Left cardiac atrium (tissue), 4 donors: ENCODE measurements at places on chromosomes 1 and 21. TPM values are rescaled to one million over a fixed set of nuclear protein-coding genes. Genes with fewer than 3 reads are reported as not detected.

GRCh38 chr1:79859212-79859948 lies 852.9 kb upstream of the ADGRL4 start:
- DNase-seq, result no peak

DNA sequence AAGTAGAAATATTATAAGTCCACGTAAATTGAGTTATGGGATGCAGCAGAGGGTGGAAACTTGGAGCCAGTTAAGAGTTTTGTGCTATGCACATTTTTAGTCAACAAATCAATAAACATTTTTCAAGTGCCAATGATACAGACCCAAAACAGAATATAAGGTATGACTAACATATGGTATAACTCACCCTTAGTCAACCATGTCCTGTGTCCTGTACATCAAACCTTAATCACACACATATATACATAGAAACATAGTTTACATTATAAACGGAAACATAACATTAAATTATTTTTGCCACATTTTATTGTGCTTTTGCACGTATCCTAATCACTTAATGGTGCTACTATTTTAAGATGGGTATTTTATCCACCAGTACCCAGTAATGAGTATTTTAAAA lies 136.1 kb upstream of the USH2A start:
- DNase-seq, result no peak

SDC3 gene
- total RNA-seq, result 39.3 TPM

HENMT1 gene
- total RNA-seq, result 3.3 TPM

DNA sequence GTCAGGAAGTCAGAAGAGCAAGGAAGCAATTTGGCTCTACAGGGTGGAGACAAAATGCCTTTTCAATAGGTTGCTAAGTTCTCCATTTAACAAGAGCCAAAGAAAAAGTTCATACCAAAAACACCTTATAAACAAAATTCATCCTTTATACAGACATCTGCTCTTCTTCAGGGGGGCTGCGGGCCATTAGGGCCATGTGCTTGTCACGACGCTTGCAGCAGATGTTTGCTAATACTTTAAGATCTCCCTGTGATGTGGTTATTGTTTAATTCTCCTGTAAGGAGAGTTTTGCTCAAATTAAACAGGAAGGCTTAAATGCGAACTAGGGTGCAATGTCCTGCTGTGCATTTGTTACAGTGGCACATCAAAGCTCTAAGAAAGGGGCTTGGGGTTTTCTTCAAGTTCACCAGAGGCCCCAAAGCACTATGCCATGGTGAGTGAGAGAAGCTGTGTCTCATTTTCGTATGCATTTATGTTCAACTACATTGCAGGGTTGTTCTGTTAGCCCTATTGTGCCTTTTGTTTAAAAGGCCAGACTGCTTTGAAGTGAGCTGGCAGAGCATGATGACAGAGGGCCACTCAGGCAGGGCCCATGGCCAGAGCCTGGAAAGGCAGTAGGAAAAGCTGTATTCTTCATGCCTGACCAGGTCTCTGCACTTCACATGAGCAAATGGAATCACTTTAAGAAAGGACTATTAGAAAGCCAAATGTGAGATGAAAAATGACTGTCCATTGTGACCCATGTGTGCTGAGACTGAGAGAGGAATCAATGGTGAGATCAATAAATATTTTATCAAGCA lies 24.8 kb upstream of the NTPCR start:
- DNase-seq, result no peak

DNA sequence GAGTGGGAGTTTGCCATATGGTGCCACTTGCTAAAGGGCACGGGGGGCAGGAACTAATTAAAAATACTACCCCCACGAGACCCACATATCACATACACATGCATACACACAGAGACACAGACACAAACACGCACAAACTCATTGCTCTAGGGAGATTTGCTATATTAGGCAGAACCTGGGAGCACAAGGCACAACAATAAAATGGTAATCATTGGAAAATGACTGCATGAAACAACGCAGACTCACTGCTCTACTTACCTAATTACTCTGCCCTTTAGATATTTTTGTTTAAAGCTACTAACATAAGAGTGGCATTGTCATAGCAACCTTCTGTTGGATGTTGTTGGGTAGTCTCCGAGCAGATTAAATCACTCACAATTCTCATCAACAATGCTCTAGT lies 20.3 kb upstream of the RGS4 start:
- DNase-seq, result no peak

DNA sequence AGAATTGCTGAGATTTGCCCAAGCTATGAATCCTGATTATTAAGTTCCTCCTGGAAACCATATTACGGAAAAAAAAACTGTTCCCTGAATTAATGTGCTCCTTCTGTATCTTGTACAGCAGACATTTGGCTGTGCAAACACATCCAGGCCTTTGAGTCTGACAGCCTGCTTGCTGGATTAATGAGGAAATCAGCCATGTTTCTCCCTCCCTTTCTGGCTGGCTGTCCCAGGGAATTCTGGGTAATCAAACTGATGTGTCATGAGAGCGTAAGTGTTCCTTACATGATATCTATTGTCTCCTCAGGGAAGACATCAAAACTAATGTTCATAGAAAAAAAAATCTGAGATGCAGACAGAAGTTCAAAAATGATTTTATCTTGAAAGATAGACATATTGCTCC lies 18.8 kb downstream of the PGBD5 start:
- DNase-seq, result no peak

- DNase-seq, result no peak
These were observed 25.8 kb upstream of the TRIM45 start for GRCh38 chr1:117147341-117147831.

DNA sequence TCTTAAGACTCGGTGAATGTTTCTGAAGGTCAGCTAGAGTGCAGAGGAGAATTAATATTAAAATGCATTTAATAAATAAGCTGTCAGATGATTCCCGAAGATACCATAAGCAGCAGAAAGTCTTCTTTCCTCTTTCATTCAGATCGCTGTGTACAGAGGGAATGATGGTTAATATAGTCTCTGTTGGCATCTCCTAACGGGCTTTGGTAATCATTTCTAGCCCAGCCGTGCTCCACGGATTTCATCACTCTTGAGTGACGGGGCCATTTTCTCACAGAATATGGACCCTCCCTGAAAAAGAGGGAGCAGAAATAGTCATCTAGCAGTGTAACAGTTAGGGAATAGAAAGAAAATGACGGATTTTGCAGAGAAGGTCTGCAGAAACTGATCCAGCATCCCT lies 103.1 kb downstream of the ST6GALNAC3 start:
- no peak for DNase-seq

GRCh38 chr1:15231714-15232201 lies 15.3 kb upstream of the FHAD1 start:
- DNase-seq, result no peak

- DNase-seq, result no peak
These were observed 14.9 kb downstream of the SLC30A1 start for GRCh38 chr1:211564084-211564483.

MATN1 gene
- total RNA-seq, result not detected

DNA sequence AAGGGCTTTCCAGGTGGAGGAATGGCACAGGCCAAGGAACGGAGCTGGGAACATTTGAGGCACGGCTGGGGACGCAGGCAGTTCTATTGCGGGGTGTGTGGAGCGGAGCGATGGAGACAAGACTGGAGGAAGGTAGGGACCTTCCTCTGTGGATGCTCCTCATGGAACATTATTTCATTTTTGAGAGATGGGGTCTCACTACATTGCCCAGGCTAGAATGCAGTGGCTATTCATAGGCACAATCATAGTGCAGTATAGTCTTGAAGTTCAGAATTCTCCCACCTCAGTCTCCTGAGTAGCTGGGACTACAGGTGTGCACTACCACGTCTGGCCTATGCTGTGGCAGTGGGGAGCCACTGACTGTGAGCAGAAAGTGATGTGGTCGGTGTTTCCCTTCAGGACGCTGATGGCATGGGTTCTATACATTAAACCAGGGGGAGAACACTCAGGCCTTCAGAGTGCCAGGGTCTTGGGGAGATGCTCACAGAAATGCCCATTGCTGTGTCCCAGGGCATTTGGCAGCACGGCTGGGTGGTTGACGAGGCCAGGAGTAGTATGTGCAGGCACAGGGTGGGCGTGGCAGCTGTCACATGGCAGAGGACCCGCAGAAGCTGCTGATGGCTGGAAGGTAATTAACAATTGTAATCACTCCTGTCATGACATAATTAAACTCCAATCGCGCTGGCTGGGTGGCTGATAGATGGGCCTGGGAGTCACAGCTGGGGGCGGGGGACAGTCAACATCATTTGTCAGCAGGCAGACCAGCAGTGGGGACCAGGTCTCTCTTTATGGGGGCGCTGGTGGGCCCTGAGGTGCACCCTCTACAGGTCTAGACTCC lies 40.8 kb upstream of the ACOT11 start:
- no peak for DNase-seq

DNA sequence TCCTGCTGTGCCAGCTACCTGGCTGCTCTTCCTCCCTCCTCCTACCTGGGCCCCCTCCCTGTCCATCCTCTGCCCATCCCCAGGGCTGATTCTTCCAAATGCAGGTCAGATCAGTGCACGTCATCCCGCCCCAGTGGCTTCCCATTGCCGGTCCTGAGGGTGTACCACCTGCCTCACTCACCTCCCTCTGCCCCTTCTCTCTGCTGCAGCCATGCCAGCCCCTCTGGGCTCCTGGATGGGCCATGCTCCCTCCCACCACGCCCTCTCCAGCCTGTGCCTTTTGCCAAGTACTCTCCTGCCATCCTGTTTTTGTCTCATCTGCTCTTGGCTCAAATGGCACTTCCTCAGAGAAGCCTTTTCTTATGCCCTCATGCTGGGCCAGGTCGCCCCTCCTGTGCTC lies 95.8 kb downstream of the ARHGEF10L start:
- DNase-seq, result no peak

DNA sequence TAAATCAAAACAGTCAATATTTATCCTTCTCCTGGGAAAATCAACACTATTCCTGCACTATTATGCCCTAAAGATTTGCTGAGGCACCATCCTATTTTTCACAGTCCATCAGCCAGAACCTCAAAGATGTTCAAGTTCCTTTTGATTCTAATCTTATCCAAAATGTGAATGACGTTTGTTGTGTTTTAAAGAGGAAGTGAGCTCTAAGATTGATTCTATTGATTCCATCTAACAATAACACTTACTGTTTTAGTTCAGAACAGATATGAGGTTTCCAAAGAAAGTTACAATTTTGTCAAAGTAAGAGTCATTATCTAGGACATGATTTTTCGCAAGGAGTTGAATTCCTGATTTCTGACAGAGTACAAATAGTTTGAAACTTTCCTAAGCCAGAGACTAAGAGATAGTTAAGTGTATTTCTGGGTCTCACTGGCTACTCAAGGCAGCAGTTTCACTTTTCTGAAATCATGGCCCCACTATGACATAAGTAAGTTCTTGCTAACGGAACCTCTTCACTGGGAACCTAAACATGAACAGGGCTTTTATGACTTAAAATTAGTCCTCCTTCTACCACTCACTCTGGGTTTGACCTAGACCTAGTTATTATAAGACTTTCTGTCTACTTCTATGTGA lies 84.7 kb downstream of the LHX9 start:
- DNase-seq, result no peak

GRCh38 chr1:168179438-168180147 lies 831 bp downstream of the TIPRL start:
- no peak for DNase-seq

NTMT2 gene
- 3.5 TPM for total RNA-seq

GRCh38 chr1:59379371-59379728 lies 82.5 kb downstream of the FGGY start:
- no peak for DNase-seq

GRCh38 chr1:193680247-193680923 lies 494.0 kb upstream of the B3GALT2 start:
- DNase-seq, result no peak

- DNase-seq, result peak; percentile 53
These were observed 101.5 kb upstream of the GADD45A start for GRCh38 chr1:67583462-67583950.

PDZK1IP1 gene
- total RNA-seq, result 1.9 TPM

DNA sequence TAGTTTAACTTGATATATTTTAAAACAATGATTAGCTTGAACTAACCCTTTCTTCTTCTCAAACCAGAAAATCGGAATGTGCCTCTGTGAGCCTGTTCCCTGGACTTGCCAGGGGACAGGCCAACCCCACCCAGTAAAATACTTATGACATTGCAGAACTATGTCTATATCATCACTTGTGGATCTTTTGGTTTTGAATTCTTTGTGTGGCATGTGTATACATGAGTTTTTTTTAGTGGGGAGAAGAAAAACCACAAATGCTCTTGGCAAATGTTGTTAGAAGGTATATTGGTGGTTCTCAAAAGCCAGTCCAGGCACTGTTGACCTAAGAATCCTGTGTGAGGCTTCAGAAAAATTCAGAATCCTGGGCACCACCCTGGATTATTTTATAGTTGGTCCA lies 347.4 kb downstream of the SIPA1L2 start:
- DNase-seq, result no peak

DNA sequence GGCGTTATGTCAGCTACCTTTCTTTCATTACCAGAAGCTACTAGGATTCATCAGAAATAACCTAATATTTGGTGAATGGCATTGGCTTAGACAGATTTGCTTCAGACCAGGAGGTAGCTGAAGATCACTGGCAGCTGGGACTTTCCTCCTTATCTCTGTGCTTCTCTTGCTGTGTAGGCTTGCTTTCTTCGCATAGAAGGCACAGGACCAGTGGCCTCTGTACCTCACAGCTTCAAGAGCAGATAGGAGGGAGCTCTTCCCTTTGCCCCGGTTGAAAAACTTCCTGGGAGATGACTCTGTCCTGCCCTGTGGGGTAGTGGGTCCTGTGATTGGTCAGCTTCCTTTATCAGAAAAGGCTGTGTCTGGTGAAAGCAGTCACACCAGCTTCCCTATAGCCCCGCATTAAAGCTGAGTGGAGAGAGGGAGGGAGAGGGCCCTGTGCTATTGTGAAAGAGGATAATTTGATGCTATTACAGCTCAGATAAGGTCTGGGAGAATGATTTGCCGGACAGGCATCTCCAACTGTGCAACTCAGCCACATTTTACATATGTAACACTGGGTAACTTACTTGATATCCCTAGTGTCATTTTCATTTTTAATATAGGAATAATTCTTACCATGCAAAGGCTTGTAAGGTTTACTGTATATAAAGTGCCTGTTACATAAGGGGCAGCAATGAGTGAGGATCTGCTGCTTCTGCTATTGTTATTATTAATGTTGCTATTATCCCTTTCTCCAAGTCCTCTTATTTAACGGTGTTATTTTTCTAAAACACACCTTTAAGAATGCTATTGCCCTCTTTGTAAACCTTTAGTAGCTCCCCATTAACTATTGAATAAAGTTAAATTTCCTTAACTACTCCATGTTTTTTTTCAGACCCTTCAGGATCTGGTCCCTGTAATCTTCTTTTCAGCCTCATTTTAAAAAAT lies 31.6 kb downstream of the OSBPL9 start:
- DNase-seq, result no peak

SETSIP gene
- total RNA-seq, result not detected

GRCh38 chr1:96840396-96840795 lies 118.8 kb downstream of the PTBP2 start:
- DNase-seq, result no peak

DNA sequence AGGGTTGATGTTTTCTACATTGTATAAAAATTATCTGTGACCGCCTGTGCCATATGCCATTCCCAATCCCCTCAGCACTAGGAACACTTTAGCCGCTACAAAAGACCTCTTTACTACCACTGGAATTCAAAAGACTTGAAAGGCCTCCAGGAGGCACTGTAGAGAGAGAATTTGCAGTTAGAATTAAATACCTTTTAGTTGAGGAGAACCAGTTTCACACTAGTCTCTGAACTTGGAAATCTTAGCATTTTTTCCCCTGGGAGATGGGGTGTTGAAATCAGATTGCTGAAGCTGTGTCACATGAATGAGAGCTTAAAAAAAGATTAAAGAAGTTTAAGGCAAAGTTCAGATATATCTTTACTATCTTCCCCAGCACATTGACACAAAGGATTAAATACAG lies 291.0 kb downstream of the ADGRL2 start:
- no peak for DNase-seq
